K562 (cell line): ENCODE measurements at places on chromosomes 11 and 22.
A peak's percentile ranks its signal among the peaks of the same experiment; 100 is the strongest.

DNA sequence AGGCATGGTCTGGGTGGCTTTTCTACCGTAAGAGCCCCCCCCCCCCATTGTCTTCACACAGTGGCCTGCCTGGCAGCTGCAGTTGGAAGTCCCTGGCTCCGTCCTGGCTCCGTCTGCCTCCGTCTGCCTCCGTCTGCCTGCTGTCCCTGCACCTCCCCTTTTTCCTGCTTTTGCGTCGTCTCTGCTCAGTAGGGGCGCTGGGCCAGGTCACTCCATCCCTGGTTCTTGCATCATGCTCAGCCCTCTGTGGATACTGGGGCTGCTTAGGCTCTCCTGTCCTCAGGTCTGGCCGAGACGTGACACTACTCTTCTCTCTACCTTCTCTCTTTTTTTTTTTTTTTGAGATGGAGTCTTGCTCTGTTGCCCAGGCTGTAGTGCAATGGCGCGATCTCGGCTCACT, 27.8 kb downstream of the AP2A2 start:
- no peak for DNase-seq

- peak; percentile 39 for DNase-seq
Observed at GRCh38 chr22:41308054-41308453, 6.7 kb downstream of the ZC3H7B start.

DNA sequence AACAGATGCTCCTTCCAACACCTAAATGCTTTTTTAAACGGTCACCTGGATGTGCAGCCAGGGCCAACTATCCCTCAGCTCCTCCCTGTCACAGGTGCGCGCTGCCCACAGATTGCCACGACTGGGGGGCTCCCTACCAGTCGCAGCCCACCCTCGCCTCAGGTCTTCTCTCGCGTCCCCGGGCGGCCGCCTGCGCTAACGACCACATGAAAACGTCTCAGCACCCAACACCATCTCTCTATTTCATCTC, 469 bp downstream of the ZBED5 start:
- no peak for DNase-seq

DNA sequence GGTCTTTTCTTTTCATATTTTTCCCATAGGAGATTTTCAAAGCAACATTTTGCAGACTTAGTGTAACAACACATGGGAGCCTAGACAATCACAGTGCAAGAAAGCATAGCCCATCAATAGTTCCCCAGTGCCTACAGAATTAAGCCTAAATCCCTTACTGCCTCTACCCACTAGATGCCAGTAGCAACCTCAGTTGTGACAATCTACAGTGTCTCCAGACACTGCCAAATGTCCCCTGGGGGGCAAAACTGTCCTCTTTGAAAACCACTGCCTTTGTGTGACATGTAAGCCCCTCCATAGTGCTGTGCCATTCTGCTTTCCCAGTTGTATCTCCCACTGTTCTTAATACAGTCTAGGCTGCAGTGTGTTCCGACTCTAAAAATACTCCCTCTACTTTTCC, 1329.0 kb downstream of the LRRC4C start:
- no peak for DNase-seq

DNA sequence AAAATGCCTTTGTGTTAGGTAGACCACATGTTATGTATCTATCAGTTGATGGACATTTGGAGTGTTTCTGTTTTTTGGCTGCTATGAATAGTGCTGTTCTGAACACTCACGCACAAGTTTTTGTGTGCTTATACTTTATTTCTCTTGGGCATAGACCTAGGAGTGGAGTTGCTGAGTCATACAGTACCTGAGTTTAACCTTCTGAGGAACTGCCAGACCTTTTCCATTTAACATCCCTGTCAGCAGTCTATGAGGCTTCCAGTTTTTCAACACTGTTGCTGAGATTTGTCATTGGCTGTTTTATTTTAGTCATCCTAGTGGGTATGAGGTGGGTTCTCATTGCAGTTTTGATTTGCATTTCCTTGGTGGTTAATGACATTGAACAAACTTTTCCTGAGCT, 4.4 kb downstream of the CTTN start:
- DNase-seq, result no peak

GRCh38 chr11:87451395-87451794, 413.7 kb downstream of the TMEM135 start:
- DNase-seq, result no peak

DNA sequence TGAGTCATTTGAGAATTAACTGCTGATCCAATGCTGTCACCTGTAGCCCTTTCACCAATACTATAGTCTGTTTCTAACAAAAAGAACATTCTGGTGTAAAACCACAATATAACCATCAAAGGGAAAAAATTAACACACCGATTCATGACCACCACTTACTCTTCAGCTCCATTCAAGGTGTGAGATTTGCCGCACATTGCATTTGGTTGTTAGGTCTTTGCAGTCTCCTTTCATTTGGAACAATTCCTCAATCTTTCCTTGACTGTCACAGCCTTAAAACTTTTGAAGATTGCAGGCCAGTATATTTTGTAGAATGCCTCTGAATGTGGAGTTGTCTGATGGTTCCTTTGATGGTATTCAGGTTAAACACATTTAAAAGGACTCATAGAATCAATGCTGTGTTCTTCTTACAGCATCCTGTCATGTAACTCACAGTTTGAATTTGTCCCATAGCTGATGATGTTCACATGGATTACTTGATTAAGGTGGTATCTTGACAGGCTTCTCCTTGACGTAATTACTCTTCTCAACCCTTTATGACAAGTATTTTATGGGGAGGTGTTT, 63.6 kb downstream of the TNRC6B start:
- DNase-seq, result no peak

GRCh38 chr11:47236482-47236881, 12.1 kb downstream of the ACP2 start:
- no peak for DNase-seq

DNA sequence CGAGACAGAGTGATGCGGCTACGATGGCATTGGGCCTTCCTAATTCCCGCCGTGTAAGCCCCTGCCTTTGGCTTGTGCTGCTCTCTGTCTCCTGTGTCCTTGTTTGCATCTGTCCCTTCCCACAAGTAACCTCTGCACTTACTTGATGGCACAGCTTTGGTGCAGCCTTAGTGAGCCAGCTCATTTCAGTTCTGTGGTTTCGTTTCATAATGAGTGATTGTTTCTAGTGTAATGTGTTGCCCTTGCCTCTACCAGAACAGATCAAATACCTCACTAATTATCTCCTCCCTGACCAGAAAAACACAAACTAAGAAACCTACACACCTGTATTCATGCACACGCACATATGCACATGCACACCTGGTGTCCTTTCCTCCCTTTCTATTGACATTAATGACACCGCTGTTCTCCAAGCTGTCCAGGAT, 58.8 kb downstream of the GRK3 start:
- no peak for DNase-seq

DNA sequence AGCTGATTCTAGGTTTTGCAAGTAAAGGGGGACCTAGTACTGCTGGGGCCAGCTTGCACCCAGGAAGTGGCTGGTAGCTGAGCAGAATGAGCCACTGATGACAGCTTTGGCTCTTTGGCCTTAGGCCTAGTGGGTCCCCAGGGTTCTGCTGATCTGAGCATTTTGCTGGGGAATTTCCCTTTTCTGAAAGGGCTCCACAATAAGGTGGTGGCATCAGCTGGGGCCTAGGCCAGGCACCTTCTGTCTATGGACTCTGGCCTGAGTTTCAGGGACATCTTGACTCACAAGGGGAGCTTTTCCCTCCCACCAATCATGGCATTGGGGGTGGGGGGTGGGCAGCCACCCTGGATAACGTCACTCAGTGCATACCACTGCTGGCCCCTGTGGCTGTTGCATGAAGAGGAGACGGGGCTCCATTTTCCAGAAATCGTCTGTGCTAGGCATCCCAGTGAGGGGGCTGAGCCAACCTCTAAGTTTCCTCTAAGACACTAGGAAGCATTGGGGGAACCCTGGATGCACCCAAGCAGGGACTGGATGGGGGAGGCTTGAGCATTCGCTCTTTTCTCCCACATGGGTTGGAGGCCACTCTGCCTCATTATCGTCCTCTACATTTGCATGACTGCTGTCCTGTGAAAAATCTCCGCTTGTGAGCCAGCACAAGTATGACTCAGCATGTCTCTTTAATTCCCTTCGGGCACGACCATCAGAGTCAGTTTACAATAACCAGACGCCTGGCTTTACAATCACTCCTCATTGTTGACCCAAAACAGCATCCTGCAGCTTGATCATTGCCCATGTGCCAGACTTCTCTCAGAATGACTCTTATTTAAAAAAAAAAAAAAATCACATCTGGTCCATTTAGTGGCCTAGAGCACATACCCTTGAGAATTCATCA, 145.0 kb upstream of the THY1 start:
- no peak for DNase-seq

GRCh38 chr11:133636711-133637355, 104.5 kb upstream of the OPCML start:
- no peak for DNase-seq

DNA sequence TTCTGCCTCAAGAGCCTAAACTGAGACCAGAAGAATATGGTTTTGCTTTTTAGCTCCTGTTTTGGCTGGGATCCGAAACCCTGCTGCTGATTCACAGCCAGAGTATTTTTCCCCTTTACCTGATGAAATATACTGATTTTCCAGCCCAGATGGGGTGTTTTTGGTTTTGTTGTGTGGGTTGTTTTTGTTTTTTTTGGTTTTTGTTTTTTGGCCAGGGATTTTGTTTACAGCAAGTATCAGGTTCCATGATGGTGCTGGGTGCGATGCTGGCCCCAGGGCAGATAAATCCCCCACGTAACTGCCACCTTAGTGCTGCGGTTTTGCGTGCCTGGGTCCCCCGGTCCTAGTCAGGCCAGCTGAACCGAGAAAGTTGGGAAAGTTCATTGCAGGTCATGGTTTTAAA, 103.7 kb downstream of the ZBTB16 start:
- DNase-seq, result no peak

DNA sequence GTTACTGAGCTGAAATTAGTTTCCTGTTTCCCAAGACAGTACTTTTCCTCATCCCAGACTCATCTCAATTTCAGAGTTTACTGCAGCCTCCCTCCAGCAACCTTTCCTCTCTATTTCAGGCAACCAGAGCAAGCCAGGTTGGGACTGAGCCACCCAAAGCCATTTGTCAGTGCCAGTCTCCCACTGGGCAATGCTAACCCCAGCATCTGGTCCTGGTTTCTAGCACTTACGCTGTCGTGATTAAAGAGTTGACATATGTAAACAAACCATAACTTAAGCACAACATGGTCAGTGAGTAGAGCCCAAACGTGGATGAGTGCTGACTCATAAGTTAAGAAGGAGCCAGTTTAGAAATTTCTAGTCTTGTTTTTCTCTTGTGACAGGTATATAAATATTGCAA, 119.6 kb upstream of the BLID start:
- no peak for DNase-seq

DNA sequence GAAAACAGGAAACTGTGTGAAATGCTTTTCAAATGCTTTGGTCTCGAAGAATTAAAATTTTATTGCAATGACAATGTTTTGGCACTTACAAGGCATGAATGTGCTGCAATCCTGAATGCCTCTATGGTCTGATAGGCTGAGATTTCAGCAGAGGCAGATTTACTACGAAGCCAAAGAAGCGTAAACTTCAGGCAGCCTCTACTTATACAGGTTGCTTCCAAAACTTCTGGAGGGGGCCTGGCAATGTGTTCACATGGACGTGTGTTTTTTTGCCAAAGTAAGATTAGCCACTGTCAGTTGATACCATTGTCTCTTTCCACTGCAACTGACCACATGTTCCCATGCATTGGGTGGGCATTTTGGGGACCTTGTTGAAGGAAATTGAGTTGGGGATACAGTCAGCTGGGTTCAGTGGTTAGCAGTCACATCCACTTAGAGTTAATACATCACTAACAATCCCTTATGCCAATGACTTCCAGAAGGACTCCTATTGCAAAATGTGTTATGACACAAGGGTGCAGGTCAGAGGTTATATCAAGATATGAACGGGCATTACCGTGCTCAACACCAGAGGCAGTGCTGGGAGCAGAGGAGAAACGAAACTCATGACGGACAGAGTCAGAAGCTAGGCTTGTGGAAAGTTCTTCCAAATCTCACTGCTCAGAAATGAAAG, 48.8 kb downstream of the ABTB2 start:
- no peak for DNase-seq

DNA sequence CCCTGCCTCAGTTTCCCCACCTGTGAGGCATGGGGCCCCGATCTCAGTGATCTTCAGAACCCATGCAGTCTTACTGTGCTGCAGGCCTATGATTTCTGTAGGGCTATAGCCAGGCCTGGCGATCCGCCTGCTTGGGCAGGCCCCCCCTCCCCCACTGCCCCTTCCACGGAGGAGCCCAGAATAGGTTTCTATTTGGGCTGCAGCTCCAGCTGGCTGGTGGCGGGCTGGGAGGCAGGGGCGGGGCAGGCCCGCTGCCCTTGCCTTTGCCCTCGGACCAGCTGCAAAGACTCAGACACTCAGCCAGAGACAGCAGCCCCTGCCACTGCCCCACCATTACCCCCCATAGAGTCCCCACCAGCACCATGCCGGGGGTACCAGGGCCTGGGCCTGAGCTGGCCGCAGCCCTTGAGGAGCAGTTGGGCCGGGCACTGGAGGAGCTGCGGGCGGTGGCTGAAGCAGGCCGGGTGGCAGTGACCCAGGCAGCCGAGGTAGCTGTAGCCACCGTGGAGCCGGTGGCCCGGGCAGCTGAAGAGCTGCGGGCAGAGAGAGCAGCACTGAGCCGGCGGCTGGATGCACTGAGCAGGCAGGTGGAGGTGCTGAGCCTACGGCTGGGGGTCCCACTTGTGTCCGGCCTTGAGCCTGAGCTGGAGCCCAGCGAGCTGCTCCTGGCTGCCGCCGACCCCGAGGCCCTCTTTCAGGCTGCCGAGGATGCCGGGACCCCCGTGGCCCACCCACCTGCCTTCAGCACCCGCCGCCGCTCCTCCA, 12.2 kb downstream of the SMTN start:
- DNase-seq, result no peak

GRCh38 chr11:116835042-116835772, 2.2 kb downstream of the APOA1 start:
- peak; percentile 23 for DNase-seq

GRCh38 chr11:15837901-15838489, 518.4 kb downstream of the SOX6 start:
- DNase-seq, result no peak

GRCh38 chr11:47987310-47987709, 7.0 kb downstream of the PTPRJ start:
- no peak for DNase-seq

DNA sequence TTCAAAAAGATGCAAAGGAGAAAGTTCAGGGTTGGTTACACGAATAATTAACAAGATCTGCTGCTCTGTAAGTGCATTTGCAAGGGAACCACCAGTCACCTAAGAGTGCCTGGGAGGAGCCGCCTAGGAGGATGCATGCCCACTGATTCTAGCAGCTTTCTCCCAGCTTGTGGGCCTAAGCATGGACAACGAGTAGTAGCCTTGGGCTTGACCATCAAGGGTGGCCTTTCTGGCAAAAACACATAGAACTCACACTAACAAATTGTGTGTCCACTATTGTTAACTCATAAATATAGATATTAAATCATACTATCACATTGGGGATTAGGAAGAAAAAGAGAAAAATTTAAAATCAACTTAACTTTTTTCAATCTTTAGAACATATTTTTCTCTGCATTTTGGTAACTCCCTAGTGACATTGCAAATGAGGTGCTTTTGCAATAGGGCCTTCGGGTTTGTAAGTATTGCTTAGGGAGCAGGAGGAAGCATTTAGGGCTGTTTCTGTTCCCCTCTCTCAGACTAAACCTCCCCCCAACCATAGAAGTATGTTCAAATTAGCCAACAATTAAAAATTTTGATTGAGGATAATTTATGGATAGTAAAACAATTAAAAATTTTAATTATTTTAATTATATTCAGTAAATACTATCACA, 57.3 kb upstream of the CEP295 start:
- no peak for DNase-seq
